ENCODE measurements at places on chromosomes 16 and 17. TPM values are rescaled to one million over a fixed set of nuclear protein-coding genes. Genes with fewer than 3 reads are reported as not detected.

- H3K27ac ChIP-seq = no peak overlapping the region
- no peaks in the 10 kb centered on the region for H3K36me3 ChIP-seq
- H3K4me1 ChIP-seq = peaks cover 12% of the 10 kb centered on the region
- no peaks in the 10 kb centered on the region for H3K27me3 ChIP-seq
- DNase-seq = no peak
- no peak overlapping the region for H3K4me3 ChIP-seq
Measured at GRCh38 chr17:21157586-21158370, 31.0 kb downstream of the DHRS7B start.

The ZNF205 gene
- total RNA-seq = 16.6 TPM

The CBX8 gene
- 1.8 TPM for total RNA-seq

The KRTAP4-9 gene
- not detected for total RNA-seq

The EFNB3 gene
- total RNA-seq = 0.54 TPM
